Activated naive CD4-positive, alpha-beta T cell treated with anti-CD3 and anti-CD28 coated beads for 36 hours (primary cell): ENCODE measurements at places on chromosomes 2 and 18. TPM values are rescaled to one million over a fixed set of nuclear protein-coding genes. Genes with fewer than 3 reads are reported as not detected.

DNA sequence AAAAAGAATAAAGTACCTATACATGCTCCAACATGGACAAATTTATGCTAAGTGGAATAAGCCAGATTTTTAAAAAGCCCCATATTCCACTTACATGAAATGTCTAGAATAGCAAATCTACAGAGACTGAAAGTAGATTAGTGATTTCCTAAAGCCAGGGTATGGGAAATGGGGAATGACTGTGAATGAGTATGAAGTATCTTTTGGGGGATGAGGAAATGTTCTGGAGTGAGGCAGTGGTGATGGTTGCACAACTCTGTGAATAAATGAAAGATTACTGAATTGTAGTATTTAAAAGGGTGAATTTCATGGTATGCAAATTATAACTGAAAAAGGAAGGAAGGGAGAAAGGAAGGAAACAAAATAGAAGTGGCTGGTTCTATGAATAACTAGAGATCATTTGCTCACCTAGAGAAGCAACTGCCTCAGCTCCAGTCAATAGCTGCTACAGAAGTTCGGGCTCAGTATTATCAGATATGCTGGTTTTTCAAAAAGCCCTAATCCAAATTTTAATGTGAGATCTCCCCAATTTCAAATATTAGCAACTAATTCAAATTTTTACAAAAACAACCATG lies 39.3 kb downstream of the MAP3K2 start:
- H3K4me3 ChIP-seq: no peak overlapping the region
- no peak for DNase-seq
- no peaks in the 10 kb centered on the region for H3K27me3 ChIP-seq
- peaks cover 55% of the 10 kb centered on the region for H3K4me1 ChIP-seq
- peaks cover 2% of the 10 kb centered on the region for H3K36me3 ChIP-seq

Gene PER2
- total RNA-seq: 7.8 TPM

Gene ALPI
- not detected for total RNA-seq

Gene IL37
- not detected for total RNA-seq
